ENCODE measurements at places on chromosomes 2 and 18.

GRCh38 chr2:158586491-158586890 lies 129.7 kb downstream of the PKP4 start:
- no peak for DNase-seq

GRCh38 chr2:125424266-125424785 lies 1231.6 kb upstream of the GYPC start:
- DNase-seq, result no peak

DNA sequence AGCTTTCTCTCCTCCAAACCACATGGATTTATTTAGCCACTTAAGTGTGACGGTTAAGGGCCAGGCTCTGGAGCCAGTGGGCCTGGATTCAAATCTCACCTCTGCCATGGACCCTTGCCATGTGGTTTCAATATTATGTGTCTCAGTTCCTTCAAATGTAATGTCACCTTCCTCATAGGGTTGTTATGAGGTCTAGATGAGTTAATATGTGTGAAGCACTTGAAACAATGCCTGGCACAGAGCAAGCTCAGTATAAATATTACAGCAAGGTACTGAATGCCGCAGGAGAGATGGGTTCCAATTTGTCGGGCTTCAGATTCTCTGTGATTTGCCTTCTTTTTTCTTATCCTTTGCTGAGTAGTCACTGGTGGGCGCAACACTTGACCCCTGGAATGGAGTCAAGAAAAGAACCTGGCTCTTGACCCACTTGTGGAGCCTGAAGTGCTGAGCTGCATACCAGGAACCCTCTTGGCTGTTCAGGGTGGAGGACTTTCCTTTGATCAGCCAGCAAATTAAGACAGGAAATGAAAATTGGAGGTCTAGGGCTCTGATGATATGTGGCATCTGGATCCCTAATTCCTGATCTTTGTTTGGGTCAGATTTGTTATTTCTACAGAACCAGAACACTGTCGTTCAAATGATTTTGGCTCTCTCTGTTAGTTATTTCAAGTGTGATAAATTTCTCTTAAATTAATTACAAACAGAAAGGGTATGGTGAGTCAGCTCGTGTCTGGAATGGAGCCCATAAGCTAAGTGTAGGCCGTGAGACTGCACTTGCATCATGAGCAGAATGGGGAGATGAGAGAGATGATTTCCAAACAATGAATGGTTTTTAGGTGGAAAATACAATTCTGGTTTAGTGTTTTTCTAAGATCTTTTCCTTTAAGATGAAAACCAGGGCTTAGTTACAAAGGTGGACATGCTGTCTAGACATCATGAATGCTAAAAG lies 293.0 kb downstream of the KCNS3 start:
- no peak for DNase-seq

- DNase-seq, result no peak
Measured at GRCh38 chr2:102487761-102488462, 14.9 kb downstream of the SLC9A4 start.

- DNase-seq, result no peak
Measured at GRCh38 chr2:193428336-193428818, 1233.6 kb upstream of the TMEFF2 start.

DNA sequence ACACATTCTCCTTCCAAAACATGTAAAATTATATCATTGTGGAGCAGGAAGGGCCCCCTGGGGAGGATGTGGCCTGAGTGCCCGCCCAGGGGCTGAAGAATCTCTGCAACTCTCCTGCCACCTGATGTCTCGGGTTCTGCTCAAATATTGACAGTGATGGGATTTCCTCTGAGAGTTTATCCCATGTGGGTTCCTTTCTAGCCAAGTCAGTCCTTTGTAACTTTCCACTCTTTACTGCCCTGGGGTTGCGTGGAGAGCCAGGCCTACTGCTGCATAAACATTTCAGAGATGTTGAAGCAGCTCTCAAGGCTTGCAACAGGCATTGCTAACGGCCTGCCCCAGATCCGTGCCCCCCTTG lies 4.0 kb upstream of the RAB17 start:
- DNase-seq, result no peak

- no peak for DNase-seq
Measured at GRCh38 chr18:30376515-30376914, 666.0 kb downstream of the DSC3 start.

DNA sequence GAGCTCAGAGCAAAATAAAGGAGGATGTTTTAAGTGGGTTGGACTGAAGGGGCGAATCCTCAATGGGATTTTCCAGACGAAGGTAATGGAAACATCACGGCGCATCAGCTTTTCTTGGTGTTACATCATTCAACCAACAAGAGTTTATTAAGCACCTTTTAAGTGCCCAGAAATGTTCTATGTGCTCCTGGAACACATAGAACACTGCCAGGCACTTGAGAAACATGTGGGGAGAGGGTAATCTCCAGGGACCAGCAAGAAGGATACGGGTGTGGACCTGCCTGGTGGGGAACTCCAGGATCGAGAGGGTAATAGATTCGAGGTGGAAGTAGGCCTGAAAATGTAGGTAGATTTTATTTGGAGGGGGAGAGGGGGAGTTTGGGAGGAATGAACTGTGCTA lies 168.6 kb downstream of the PRKCE start:
- no peak for DNase-seq

- no peak for DNase-seq
Measured at GRCh38 chr2:219266886-219267285, 12.3 kb upstream of the DNAJB2 start.

GRCh38 chr2:33278245-33278943 lies 198.1 kb upstream of the RASGRP3 start:
- DNase-seq, result no peak

- DNase-seq, result no peak
Measured at GRCh38 chr18:69999656-70000055, 52.0 kb upstream of the CD226 start.

GRCh38 chr18:25042641-25043051 lies 309.3 kb downstream of the ZNF521 start:
- DNase-seq, result no peak

- DNase-seq, result no peak
Measured at GRCh38 chr2:217948897-217949296, 53.9 kb downstream of the TNS1 start.

DNA sequence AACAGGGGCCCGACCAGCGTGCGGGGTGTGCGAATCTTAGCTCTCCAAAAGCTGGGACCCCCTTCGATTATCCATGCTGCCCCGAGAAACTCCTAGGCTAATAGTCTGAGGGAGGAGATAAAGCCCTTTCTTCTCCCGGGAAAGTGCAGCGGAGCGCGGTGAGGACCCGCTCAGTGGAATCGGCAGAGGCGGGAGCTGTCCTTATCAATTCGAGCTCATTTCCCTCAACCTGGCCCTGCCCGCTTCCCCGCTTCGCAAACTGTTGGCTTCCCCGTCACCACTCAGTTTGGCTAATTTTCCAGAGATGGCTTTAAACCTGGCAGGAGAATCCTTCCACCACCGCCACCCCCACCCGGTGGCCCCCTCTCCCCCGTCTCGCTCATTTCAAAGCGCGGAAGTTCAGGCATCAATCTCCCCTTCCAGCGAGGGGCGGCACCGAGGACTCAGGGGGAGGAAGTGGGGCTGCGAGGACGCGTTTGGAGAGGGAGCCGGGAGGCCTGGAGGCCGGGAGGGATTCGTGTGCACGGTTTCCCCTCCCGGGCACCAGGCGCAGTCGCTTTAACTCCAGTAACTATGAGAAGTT lies 1.6 kb downstream of the KLHL14 start:
- peak; percentile 9 for DNase-seq

- no peak for DNase-seq
Measured at GRCh38 chr2:1676913-1677820, 67.1 kb downstream of the PXDN start.

DNA sequence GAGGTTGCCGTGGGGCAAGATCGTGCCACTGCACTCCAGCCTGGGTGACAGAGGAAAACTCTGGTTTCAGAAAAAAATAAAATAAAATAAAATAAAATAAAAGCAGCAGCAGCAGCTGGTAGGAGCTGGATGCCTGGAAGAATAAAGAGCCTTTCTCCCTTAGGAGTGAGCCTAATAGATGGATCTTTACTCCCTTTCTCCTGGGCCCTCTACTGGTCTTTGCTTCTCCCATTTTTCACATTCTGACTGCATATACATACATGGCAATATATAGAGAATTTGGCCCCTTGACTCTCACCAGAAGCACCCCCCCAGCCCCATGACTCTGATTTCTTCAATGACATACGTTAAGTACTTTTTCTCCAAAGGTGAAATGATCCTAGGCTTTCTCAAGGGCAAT lies 9.8 kb upstream of the MALT1 start:
- DNase-seq, result no peak

Measured in cortex of kidney (tissue), 1 donor.